Islet precursor cell (in vitro differentiated cells): ENCODE measurements at places on chromosomes 12 and 14.
A peak's percentile ranks its signal among the peaks of the same experiment; 100 is the strongest.

- no peak for DNase-seq
These were observed at the start of gene TC2N for GRCh38 chr14:91867316-91867988. TC2N (minus strand) TSS chr14:91867536; CDS start chr14:91813769, 53,767 bp downstream.

DNA sequence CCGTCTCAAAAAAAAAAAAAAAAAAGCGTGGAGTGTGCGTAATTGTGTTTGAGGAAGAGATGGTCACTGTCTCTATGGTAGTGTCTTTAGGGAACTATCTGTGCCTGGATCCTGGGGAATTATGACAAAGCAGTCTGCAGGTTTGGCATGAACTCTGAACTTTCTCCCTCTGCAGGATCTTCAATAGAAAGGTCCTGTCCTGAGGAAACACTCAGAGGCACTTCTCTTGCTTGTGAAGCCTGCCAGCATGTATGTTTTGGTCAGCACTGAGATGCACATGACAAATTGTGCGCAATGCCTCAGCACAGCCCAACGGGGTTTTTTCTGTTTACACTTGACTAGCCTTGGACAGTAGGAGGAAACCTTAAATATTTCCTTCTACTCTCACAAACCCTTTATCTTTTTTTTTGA is 46.6 kb downstream of the ATF7 start:
- no peak for DNase-seq

DNA sequence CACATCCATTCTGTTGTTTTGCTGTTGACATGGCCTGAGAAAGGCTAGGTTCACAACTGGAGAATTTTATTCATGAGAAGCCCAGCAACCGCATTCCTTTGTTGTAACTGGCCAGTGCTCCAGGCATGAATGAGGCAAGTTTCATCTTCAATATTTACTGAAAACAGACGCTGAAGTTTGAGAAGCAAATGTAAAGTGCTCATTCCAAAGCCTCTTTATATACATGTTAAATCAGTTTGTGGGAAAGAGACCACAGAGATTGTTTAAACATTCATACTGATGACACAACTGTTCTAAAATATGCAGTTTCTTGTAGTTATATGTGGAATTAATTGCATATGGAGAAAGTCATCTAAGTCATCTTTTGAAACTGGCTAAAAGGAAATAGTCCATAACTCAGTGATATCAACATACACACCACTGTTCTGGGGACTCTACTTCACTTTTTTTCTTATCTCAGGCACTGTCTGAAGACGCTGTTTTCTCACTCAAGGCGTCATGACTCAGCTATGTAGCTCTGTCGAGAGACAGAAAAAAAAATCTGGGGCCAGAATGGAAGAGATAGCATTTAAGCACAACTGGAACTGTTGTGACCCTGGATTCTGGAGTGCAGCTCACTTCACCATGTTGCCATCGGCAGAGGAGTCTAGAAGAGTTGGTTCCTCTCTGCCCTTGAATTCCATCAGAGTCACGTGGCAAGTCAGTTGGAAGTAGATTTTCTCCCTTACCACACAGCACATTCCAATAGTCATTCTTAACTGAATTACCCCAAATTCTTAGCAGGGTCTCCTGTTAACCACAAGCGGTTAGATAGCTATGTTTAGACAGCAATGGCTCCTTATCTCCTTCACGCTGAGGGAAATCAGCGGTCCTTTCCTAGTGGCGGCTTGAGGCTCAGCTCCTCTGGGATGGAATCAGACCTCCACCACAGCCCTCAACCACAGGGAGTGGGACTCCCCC is 258.4 kb upstream of the HMGA2 start:
- peak; percentile 97 for DNase-seq

- no peak for DNase-seq
These were observed 67.6 kb upstream of the SLC38A4 start for GRCh38 chr12:46893434-46893833.

- DNase-seq = no peak
These were observed 21.2 kb upstream of the FOXJ2 start for GRCh38 chr12:8011331-8011730.

DNA sequence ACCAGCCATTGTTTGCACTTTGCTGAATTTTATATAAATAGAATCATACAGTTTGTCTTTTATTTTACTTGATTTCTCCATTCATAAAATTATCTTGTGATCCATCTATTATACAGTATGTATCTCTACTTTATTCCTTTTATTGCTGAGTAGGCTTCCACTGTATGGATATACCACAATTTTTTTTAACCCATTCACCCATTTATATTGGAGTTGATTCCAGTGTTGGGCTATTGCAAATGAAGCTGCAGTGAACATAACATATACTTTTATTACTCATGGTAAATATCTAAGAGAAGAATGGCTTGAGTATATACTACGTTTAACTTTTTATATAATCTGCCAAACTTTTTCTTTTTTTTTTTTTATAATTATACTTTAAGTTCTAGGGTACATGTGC is 463.6 kb downstream of the ETNK1 start:
- no peak for DNase-seq

DNA sequence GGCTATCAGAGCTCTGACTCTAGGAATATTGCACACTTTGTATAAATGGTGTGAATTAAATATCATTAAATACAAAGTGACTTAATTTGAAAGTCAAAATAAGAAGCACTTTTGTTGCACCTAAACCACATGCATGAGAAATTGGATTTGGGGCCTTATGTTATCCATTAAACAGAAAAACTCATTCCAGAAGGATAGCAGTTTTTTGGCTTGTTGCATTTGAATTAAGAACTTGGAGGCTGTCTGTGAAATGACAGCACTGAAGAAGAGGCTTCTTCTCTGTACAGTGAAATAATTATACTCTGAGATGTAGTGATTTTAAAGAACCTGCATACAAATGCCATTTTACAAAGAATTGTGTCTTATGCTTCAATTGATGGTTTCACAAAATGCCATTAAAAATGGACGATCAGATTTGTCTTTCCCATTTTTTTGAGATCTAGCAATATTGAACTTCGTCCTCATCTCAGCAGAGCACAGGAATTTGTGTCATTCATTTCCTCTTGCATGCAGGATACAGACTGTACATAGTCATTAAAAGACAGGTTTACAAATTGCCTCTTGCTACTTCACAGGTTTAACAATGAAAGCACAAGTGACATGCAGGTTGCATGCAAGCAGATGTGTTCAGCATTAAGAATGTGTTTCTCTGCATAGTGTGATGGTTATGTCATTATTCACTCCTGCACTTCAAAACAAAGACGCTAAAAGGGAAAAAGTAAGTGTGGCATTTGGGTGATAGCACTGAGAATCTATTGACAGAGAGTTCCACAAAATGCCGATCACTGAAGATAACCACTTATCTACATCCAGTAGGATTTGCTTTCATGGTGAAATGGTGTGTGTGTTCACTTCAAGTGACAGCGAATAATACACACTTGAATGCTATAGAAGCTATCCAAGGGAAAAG is 35.9 kb upstream of the PYGL start:
- no peak for DNase-seq
